ENCODE measurements at places on chromosomes 12 and 14. TPM values are rescaled to one million over a fixed set of nuclear protein-coding genes. Genes with fewer than 3 reads are reported as not detected.

DNA sequence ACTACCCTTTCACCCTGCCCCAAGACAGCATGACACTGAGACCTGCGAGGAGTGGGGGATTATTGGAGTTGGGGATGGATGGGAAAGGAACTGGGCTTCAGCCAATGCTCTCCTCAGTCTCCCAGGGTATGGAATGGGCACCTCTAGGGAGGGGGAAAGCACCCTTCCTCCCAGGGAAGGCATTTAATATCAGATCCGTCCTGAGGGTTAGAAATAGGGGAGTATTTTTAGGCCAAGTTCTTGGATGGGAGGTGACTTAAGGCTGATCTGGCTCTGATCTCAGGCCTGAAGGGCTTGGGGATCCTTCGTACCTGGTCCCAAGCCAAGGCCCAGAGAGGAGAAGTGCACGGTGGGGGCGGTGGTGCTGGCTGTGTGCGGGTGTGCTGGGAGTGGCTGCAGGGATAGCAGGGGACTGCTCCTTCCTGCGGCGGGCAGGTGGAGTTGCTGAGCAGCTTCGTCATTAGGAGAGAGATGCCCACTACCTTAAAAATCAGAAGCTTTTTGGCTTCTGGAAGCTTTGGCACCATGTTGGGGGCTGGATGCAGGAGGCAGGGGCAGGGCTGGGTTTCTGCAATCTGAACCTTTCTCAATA lies 7.0 kb upstream of the CEBPE start:
- no peak for DNase-seq

- no peak for DNase-seq
Measured at GRCh38 chr12:109609342-109609741, 35.7 kb downstream of the MVK start.

DNA sequence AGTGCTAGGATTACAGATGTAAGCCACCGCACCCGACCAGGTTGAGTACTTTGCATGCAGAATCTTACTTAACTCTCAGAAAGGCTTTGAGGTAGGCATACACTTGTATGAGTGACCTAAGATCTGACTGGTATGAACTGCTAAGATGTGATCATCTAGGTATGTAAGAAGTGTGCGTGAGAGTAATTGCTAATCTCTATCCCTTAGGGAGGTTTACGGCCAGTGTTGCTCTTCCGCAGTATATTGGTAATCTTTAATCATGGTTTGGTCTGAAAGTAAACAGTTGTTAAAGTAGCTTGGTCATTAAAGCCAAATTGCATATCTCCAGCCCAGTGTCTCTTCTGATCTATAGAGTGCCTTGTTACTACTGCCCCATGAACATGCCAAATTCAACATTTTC lies 7.8 kb downstream of the UNG start:
- no peak for DNase-seq

DNA sequence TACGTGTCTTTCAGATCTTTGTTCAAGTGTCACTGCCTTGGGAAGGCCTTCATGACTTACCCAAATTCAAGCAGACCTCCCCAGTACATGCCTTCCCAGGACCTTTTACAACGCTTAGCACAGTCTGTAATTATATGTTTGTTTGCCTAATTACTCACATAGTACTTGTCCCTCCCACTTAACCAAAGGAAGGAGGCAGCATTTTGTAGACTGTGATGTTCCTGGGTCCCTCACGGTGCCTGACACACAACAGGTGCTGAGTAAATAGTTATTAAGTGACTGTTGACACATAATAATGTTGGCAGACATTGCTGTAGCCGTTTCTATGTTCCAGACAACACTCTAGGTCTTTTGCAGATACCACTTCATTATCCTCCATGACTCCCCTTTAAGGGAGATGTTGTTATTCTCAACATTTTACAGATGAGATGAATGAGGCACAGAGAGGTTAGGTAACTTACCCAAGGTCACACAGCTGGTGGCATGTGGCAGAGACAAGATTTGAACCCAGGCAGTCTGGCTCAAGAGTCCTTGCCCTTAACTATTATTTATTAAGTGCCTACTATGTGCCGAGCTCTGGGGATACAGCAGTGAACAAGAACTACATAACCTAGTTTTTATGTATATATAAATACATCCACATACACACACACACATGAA lies 130.7 kb downstream of the PHETA1 start:
- no peak for DNase-seq

DNA sequence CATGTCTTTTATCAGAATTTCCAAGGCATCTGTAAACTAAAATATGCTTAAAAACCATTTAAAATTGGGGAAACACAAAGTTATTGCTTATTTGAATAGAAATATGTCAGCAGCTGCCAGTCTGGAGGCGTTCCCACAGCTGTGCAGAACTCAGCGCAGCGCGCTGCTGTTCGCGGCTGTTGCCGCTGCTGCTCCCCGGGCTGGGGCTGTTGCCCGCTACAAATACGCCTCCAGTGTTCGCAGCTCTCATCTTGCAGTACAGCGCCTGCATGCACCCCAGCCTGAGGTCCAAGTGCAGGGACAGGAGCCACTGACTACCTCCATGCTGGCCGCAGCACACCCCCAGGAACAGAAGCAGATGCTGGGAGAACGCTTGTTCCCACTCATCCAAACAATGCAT lies 216.2 kb downstream of the SLC16A7 start:
- DNase-seq, result no peak

ZNF268 gene
- total RNA-seq, result 30.6 TPM

EIF2B2 gene
- total RNA-seq, result 39.2 TPM

FAM222A gene
- 0.73 TPM for total RNA-seq

ASCL4 gene
- total RNA-seq, result not detected

PLA2G1B gene
- not detected for total RNA-seq
